ENCODE measurements at places on chromosomes 1 and 21.

DNA sequence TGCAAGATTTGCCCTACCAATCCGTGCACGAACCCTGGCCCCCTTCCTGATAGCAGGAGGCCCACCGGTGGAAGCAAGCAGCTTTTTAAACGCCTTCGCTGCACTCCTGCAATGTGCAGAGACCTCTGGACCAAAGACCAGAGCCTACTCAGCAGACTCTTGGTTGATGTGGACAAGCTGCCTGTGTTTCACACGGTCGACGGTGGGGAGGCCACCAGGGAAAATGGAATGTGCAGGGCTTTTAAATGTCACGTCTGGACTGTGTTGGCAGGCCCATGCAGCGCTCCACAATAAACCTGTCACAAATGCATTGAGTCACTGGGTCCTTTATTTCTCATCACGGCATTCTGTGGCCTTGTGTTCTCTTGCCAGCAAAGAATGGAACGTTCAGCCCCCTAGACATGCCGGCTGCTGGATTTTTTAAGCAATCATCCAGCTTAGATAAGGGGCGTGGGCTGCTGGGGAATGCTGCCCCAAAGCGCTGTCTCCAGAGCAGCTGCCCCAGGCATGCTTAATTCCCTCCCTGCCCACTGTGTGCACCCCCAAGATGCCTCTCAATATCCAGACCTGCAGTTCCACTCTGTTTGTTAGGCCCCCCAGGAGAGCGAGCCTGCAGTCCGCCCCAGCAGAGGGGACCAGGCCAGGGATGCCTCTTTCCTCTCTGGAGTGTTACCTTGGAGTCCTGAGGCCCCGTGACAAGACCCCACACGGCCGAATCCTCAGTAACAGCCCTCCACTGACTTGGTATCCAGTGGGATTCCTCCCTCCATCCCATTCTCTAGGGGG lies 71.3 kb downstream of the ATP5PO start:
- no peak for DNase-seq

- DNase-seq, result peak; percentile 48
Measured at GRCh38 chr1:165114022-165114888, 242.3 kb downstream of the LMX1A start.

- DNase-seq, result peak; percentile 88
Measured at GRCh38 chr1:229024528-229025130, 246.3 kb upstream of the RAB4A start.

DNA sequence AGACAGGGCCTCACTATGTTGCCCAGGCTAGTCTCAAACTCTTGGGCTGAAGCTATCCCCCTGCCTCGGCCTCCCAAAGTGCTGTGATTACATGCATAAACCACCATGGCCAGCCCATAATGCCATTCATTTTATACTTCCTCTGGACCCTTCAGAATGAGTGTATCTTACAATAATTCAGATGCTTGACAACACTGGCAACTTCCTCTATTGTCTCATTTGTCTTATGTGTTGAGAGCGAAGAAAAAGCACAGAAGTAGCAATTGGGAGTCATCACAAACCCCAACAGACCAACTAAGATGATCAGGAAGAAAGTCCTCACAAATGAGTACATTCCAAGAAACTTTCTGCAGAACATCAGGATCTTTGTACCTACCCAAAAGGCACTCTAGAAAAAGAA lies 191.9 kb downstream of the RERE start:
- DNase-seq, result no peak

DNA sequence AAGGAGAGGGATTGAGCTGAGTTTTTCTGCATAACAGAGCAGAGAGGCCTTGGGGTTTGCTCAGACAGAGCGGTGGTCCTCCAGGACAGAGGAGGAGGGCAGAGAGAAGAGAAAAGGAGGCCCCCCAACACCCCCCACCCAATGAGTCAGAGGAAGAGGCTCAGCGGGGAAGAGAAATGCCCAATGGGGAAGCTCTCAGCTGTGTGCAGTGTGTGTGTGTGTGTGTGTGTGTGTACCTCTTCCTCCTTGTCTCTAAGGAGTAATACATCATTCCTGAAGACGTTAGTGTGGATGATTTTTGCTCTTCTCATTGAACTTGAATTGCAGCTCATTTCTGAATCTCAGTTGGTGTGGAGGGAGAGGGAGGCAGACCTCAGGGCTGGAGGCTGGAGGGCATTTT lies 8.7 kb downstream of the TMPRSS3 start:
- DNase-seq, result no peak

DNA sequence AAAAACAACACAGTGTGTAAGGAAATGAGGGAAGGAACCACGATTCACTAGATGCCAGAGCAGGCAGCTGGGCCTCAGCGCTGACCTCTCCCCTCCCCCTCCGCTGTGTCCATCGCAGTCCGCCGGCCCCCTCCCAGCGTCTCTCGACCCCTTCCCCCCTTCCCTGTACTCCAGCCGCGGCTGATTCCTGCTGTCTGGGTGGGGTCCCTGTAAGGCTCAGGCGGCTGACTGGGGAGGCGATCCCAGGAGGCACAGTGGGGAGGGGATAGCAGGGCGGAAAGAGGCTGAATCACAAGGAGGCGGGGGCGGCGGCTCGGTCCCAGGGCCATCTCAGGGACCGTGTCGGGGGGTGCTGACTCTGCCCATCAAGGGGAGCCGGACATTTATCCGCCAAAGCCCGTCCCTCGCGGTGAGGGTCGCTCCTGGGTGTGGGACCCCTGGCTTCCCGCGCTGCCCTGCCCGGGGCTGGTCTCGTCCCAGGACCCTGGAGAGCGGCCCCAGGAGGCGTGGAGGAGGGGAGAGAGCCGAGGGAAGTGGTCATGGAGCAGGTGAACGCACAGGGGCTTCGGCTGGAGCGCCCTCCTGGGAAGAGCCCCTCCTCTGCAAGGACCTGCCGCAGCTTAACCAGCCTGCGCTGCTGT lies 241.9 kb downstream of the PTPRU start:
- DNase-seq, result no peak

DNA sequence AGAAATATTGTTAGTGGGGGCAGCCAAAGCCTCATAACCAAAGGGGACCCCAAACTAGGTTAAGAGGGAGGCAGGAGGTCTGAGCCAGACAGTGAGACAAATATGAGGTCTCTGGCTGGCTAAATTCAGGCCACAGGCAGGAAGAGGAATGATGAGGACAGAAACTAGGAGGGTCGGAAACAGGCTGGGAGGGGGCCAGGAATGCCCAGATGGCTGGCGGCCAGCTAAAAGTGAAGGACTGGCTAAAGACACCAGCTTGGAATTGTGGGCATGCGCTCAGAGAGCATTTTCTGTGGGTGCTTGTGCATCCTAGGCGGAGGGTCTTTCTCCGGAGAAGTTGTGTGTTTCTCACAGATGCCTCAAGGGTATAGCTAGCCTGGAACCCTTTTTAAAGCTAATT lies 77.0 kb downstream of the PGM1 start:
- DNase-seq, result no peak

All from COLO829 (cell line).